Chondrocyte (in vitro differentiated cells): ENCODE measurements at places on chromosomes 3 and 15. TPM values are rescaled to one million over a fixed set of nuclear protein-coding genes. Genes with fewer than 3 reads are reported as not detected.
A peak's percentile ranks its signal among the peaks of the same experiment; 100 is the strongest.

The IL17RB gene
- total RNA-seq = 0.22 to 0.36 TPM (median 0.31 TPM) in 3 replicates

GRCh38 chr3:123783050-123783689 lies 101.0 kb downstream of the MYLK start:
- H3K36me3 ChIP-seq = peaks cover 2% of the 10 kb centered on the region
- no peaks in the 10 kb centered on the region for H3K27me3 ChIP-seq
- H3K27ac ChIP-seq = no peak overlapping the region
- no peak for DNase-seq
- no peak overlapping the region for H3K4me3 ChIP-seq

- H3K27ac ChIP-seq = no peak overlapping the region
- H3K4me1 ChIP-seq = peaks cover 6% of the 10 kb centered on the region
- H3K4me3 ChIP-seq = no peak overlapping the region
- no peaks in the 10 kb centered on the region for H3K36me3 ChIP-seq
- H3K27me3 ChIP-seq = no peaks in the 10 kb centered on the region
Measured at GRCh38 chr3:24853685-24854490, 359.2 kb upstream of the THRB start.

The PLCD1 gene
- total RNA-seq = 19.0 to 28.2 TPM (median 23.6 TPM) in 3 replicates

DNA sequence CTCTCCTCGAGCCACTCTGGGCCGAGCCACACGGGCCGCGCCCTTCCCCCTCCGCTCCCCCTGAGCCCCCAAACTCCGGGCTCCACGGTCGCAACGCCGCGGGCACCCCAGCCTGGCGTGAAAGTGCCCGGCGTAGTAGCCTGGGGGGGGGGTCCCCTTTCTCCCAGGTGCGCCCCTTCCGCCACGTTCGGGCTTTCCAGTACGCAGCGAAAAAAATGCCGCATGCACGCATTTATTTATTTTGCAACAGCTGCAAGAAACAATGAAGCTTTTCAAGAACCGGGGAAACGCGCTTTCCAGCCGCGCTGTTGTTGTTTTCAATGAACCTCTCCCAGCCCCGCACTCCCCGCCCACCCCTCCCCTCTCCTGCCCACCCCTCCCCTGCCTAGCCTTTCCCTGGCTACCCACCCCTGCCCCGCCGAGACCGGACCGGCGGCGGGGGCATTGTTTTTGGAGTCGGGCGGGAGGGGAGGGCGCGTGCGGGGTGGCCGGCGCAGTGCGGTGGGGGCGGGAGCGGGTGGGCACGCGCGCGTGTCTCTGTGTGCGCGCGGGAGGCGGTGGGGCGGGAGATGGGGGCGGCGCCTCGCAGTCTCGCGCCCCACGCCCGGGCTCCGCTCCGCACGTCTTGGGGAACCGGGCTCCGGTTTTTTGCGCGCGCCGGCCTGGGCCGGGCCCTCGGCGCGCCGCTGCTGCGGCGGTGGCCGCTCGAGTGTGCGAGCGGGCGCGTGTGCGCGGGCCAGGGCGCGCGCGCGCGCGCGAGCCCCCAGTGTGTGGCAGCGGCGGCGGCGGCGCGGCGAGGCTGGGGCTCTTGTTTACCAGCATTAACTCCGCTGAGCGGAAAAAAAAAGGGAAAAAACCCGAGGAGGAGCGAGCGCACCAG lies at the start of gene IGF1R:
Gene IGF1R (plus strand): TSS at position 766 of the 880 bp plus-strand sequence. CDS start 1,043 bp downstream, outside the sequence.
- H3K4me1 ChIP-seq = peaks cover 24% of the 10 kb centered on the region
- peaks cover 5% of the 10 kb centered on the region for H3K36me3 ChIP-seq
- H3K27me3 ChIP-seq = peaks cover 22% of the 10 kb centered on the region
- no peak for DNase-seq

DNA sequence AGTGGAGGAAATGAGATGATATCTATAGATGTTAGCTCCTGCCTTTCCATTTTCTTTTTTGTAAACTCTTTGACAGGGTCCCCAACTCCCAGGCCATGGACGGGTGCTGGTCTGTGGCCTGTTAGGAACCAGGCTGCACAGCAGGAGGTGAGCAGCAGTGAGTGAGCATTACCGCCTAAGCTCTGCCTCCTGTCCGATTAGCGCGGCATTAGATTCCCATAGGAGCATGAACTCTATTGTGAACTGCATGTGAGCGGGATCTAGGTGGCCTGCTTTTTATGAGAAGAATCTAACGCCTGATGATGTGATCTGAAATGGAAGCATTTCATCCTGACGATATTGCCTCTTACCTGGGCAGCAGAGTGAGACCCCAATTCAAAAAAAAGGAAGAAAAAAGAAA lies 56.8 kb upstream of the CHD2 start:
- no peaks in the 10 kb centered on the region for H3K27me3 ChIP-seq
- no peak for DNase-seq

DNA sequence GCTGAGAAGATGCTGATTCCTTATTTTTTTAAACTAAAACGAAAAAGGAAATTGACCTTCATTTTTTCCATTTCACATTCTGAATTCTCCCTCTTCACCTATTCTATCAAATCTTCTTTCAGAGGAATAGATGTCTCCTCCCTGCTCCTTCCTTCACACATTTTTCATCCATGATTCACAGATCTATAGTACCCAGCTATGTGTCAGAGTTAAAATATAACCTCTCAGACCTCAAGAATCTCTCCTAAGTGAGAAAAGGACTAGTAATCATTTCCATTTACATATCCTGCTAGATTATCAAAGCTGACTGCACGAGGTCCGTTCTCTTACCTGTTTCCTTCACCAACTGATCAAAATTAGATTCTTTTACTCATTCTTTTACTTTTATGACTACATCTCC lies 1297.6 kb upstream of the ALCAM start:
- H3K36me3 ChIP-seq = no peaks in the 10 kb centered on the region
- no peak overlapping the region for H3K27ac ChIP-seq
- H3K27me3 ChIP-seq = no peaks in the 10 kb centered on the region

The PLA2G4D gene
- not detected in 3 replicates for total RNA-seq

The LRRC31 gene
- total RNA-seq = not detected in 3 replicates

DNA sequence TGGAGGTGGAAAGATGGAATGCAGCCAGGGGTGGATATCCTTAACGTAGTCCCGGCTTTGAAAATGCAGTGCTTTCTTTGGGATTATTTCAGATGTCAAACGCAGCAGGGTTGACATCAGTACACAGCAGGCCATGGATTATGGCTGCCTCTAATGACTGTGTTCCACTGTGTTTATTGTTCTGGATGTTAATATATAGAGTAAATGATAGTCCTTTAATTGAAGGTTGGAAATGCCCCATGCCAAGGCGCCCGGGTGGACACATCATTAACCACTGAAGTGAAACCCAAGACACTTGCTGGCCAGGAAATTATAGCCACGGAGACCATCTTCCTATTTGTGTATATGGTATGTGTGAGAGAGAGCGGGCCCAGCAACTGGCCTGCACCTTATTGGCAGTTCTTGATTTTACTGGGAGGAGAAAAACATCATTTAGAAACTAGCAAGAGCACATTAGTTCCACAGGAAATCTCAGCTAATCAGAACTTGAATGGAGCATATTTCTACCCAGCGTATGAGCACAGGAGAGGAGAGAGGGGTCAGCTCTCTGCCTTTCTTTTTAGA lies 254.9 kb upstream of the RASGRP1 start:
- H3K4me3 ChIP-seq = no peak overlapping the region
- DNase-seq = no peak
- H3K27ac ChIP-seq = no peak overlapping the region
- peaks cover 44% of the 10 kb centered on the region for H3K4me1 ChIP-seq

GRCh38 chr3:152196782-152197181 lies 71.9 kb upstream of the MBNL1 start:
- no peak overlapping the region for H3K27ac ChIP-seq
- no peaks in the 10 kb centered on the region for H3K27me3 ChIP-seq
- H3K4me3 ChIP-seq = no peak overlapping the region
- no peaks in the 10 kb centered on the region for H3K36me3 ChIP-seq
- peaks cover 23% of the 10 kb centered on the region for H3K4me1 ChIP-seq
- DNase-seq = no peak

- no peaks in the 10 kb centered on the region for H3K36me3 ChIP-seq
- DNase-seq = no peak
- peak overlapping the region; percentile 64 for H3K27ac ChIP-seq
Measured at GRCh38 chr15:85381850-85382751, 1.7 kb downstream of the AKAP13 start.

- peaks cover 25% of the 10 kb centered on the region for H3K4me1 ChIP-seq
- H3K27ac ChIP-seq = no peak overlapping the region
- H3K27me3 ChIP-seq = no peaks in the 10 kb centered on the region
- no peak overlapping the region for H3K4me3 ChIP-seq
Measured at GRCh38 chr3:149662240-149662887, 4.5 kb upstream of the WWTR1 start.

The LRRIQ4 gene
- total RNA-seq = not detected in 3 replicates

The ICE2 gene
- 32.1 to 42.8 TPM (median 37.3 TPM) in 3 replicates for total RNA-seq

DNA sequence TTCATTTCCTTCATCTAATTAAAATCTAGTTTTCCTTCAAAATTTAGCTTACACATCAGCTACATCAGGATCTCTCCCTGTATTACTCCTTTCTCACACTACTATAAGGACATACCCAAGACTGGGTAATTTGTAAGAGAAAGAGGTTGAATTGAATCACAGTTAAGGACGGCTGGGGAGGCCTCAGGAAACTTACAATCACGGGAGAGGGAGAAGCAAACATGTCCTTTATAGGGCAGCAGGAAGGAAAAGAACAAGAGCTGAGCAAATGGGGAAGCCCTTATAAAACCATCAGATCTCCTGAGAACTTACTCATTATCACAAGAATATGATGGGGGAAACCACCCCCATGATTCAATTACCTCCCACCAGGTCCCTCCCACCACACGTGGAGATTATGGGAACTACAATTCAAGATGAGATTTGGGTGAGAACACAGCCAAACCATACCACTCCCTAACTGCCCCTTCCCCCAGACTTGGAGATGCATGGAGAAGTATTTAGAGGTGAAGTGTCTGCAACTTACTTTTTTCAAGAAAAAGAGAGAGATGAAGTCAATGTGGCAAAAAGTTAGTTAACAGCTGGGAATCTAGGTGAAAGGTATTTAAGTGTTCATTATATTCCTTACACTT lies 21.3 kb downstream of the PRTG start:
- no peak overlapping the region for H3K27ac ChIP-seq
- H3K36me3 ChIP-seq = peaks cover 2% of the 10 kb centered on the region
- no peaks in the 10 kb centered on the region for H3K4me1 ChIP-seq
- no peaks in the 10 kb centered on the region for H3K27me3 ChIP-seq
- DNase-seq = no peak

DNA sequence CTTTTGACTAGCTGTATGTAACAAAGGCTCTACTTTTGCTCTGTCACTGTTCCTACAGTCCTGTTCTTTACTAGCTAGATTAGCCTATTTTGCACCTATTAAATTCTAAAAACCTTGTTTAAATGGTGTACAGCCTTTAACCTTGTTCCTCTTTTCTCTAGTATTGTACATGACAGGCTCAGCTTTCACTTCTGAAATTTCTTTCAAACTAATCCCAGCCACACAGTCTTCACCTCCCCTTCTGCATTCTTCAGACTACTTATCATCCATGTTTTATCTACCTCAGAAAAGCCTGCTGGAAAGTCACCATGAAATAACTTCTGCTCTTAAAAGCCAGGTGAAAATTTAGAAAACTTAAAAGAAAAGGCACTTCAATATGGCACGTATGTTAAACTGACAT lies 122.4 kb downstream of the NECTIN3 start:
- peaks cover 19% of the 10 kb centered on the region for H3K36me3 ChIP-seq
- no peaks in the 10 kb centered on the region for H3K4me1 ChIP-seq
- no peak for DNase-seq
- H3K27ac ChIP-seq = no peak overlapping the region
- H3K27me3 ChIP-seq = no peaks in the 10 kb centered on the region
- H3K4me3 ChIP-seq = no peak overlapping the region

The ACVR2B gene
- 4.3 to 5.2 TPM (median 4.9 TPM) in 3 replicates for total RNA-seq

GRCh38 chr15:98899272-98900021 lies 108.1 kb downstream of the PGPEP1L start:
- H3K27me3 ChIP-seq = no peaks in the 10 kb centered on the region
- H3K36me3 ChIP-seq = peaks cover 4% of the 10 kb centered on the region
- H3K27ac ChIP-seq = peak overlapping the region; percentile 97
- peaks cover 90% of the 10 kb centered on the region for H3K4me1 ChIP-seq

GRCh38 chr3:95240395-95240794 lies 1177.5 kb downstream of the NSUN3 start:
- no peaks in the 10 kb centered on the region for H3K27me3 ChIP-seq
- no peak overlapping the region for H3K4me3 ChIP-seq

The CCR3 gene
- total RNA-seq = not detected in 3 replicates

- H3K4me1 ChIP-seq = peaks cover 13% of the 10 kb centered on the region
- H3K27me3 ChIP-seq = peaks cover 7% of the 10 kb centered on the region
- DNase-seq = no peak
- H3K4me3 ChIP-seq = no peak overlapping the region
- H3K36me3 ChIP-seq = peaks cover 2% of the 10 kb centered on the region
Measured at GRCh38 chr3:139718415-139718814, 40.6 kb upstream of the NMNAT3 start.

The CCR4 gene
- not detected in 3 replicates for total RNA-seq

GRCh38 chr3:173552526-173552925 lies 155.0 kb downstream of the NLGN1 start:
- H3K27ac ChIP-seq = no peak overlapping the region
- H3K36me3 ChIP-seq = no peaks in the 10 kb centered on the region

GRCh38 chr15:85556618-85556895 lies 176.2 kb downstream of the AKAP13 start:
- no peak overlapping the region for H3K4me3 ChIP-seq
- H3K4me1 ChIP-seq = peaks cover 4% of the 10 kb centered on the region
- no peaks in the 10 kb centered on the region for H3K27me3 ChIP-seq
- no peak for DNase-seq
- H3K27ac ChIP-seq = no peak overlapping the region
- H3K36me3 ChIP-seq = peaks cover 2% of the 10 kb centered on the region

The HDC gene
- not detected in 3 replicates for total RNA-seq

The PGBD4 gene
- 1.6 to 1.8 TPM (median 1.6 TPM) in 3 replicates for total RNA-seq

GRCh38 chr15:28264166-28264565 lies 57.8 kb downstream of the HERC2 start:
- DNase-seq = no peak
- no peak overlapping the region for H3K4me3 ChIP-seq
- H3K4me1 ChIP-seq = no peaks in the 10 kb centered on the region

DNA sequence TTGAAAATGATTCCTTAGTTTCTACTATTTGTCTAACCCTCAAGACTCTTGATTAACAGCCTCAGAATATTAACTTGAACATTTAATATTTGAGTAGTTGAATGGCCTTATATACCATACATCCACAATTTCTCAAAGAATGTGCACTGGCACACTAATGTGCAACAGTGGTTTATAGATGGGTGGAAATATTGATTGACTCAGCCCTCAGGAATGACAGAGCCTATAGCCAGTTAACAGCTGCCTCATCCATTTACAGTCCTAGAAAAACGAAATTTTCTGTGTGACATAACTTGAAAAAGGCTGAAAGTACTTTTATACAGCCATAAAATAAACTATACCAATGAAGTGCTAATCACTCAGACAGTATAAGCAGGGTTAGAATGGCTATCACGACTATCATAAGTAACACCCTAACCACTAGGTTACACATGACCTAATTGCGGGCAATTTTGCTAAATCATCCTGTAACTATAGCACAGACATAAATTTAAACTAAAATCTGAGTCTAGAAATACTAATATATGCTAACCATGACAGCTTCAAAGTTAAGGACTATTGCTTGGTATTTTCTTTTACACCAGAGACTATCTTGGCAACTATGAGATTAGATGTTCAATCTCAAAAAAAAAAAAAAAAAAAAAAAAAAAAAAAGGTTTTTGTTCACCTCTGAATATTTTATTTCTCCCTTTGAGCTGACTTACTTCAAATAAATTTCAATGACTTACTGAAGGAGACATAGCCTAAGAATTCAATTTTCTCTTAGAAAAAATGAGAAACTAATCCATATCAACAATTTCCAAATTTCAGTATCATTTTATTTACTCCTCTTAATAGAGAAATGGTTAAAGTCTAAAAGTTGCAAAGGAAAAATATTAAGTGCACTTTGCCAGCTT lies 9.3 kb downstream of the SECISBP2L start:
- peak overlapping the region; percentile 49 for H3K27ac ChIP-seq
- H3K36me3 ChIP-seq = peaks cover 5% of the 10 kb centered on the region
- peaks cover 50% of the 10 kb centered on the region for H3K4me1 ChIP-seq
- H3K4me3 ChIP-seq = no peak overlapping the region
- DNase-seq = no peak
- H3K27me3 ChIP-seq = no peaks in the 10 kb centered on the region
